NCI-H774 (cell line): ENCODE measurements at places on chromosomes 12 and 14.

GRCh38 chr12:1948883-1949282 is 30.4 kb upstream of the CACNA2D4 start:
- DNase-seq, result no peak

- DNase-seq, result no peak
Measured at GRCh38 chr14:23951590-23952201, 1.9 kb upstream of the DHRS4 start.

GRCh38 chr12:11758510-11759493 is 109.3 kb downstream of the ETV6 start:
- DNase-seq, result no peak

- no peak for DNase-seq
Measured at GRCh38 chr14:89095036-89095435, 270.6 kb downstream of the TTC8 start.

GRCh38 chr12:64673490-64674169 is 63.3 kb downstream of the RASSF3 start:
- no peak for DNase-seq

GRCh38 chr14:54882521-54882920 is 20.1 kb downstream of the GCH1 start:
- no peak for DNase-seq

DNA sequence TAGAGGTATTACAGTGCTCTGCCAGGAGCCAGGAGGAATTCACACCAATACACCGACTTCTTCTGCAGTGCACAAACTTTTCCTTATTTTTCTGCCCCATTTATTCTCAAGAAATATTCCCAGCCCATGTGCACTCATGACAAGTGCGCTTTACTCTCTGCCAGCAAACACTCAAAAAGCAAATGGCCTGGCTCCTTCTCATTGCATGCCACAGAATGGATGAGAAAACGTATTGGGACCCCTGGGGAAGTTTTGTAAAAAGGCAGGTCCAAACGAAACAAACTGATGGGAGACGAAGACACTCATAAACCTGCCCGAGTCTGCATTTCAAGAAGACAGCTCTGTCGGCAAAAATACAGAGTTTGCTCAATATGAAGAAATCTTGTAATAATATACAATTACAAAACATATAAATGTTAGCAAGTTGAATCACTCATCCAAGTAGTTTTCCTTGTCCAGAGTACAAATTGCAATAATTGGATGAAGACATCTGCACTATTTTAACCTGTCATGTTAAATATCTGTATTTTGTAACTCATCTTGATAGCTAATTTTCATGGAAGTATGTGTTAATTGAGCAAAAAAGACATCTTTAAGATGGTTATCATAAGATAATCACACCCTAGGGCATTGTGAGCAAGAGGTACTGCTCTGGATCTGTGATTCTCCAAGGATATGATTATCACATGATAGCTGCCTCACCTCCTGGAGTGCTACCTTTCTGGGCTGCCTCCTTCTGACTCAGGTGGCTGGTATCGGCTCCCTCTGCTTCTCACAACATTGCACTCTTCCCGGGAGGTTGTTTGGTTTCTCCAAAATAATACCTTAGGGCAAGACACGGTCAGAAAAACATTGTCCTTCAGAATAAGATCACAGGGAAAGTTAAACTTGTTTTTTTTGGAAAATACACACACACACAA is 260.8 kb upstream of the G2E3 start:
- DNase-seq, result no peak
